Stimulated activated CD8-positive, alpha-beta memory T cell treated with anti-CD3 and anti-CD28 coated beads, Interleukin-15, amount 100 ng/mL, for 48 hours (primary cell): ENCODE measurements at places on chromosomes 3 and 15.

DNA sequence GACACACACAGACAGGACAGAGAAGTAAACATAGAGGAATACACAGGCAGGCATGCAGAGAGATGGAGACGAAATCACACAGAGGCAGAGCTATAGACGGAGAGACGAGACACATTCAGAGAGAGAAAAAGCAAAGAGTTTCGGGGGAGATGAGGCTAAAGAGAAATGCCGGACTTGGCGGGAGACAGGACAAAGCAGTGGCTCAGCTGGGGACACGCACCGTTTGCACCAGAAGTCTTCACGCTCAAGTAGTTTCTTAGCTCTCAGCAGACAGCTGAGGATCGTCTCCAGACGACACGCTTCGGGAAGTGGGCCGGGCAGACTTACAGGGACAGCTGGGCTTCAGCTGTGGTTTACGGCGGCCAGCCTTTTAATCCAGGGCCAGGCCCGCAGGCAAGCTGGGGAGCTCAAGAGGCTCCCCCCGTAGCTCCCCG lies 56.2 kb upstream of the DLG1 start:
- no peak for DNase-seq

DNA sequence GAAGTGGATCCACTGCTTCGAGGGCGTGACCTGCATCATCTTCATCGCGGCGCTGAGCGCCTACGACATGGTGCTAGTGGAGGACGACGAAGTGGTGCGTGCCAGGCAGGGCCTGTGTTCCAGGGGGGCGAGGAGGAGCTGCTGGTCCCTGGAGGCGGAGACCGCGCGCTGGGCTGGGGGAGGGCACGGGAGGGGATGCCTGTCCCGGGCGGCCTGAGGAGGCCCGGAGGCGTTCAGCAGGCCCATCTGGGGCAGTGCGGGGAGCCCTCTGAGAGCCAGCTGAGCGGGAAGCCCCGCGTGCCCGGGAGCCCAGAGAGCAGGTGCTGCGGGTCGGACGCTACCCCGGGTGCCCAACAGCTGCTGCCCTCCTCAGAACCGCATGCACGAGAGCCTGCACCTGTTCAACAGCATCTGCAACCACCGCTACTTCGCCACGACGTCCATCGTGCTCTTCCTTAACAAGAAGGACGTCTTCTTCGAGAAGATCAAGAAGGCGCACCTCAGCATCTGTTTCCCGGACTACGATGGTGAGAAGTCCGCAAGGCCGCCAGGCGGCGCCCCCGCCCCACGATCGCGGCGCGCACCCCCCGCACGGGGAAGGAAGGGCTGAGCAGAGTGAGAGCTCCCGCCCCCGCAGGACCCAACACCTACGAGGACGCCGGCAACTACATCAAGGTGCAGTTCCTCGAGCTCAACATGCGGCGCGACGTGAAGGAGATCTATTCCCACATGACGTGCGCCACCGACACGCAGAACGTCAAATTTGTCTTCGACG lies 2.9 kb downstream of the GNAT1 start:
- peak; percentile 63 for DNase-seq

GRCh38 chr3:156477323-156477722 lies 77.6 kb downstream of the SSR3 start:
- no peak for DNase-seq

- DNase-seq = no peak
Measured at GRCh38 chr3:183287301-183287971, 34.4 kb downstream of the B3GNT5 start.

GRCh38 chr3:194481103-194481502 lies 5.7 kb downstream of the ATP13A3 start:
- DNase-seq = no peak

DNA sequence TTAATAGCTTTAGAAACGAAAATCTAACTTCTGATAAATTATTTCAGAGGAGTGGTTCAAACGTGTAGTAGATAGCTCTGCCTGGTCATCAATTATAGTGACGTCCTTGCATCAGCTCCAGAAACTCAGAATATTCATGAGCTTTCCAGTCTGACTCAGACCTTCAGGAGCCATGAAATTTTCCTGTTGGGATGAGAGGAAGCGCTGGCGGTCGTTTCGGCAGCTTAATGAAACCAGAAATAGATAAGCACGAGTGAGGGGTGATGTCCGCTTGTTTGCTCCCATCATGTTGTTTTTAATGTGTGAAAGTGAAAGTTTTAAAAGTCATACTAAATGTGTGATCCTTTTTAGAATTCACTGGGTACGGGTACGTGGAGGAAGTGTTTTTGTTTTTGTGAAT lies 141.1 kb downstream of the PGPEP1L start:
- no peak for DNase-seq
